EH (cell line): ENCODE measurements at places on chromosomes 12 and 14.
A peak's percentile ranks its signal among the peaks of the same experiment; 100 is the strongest.

- DNase-seq = peak; percentile 49
These were observed 20.8 kb downstream of the SNRNP35 start for GRCh38 chr12:123478762-123479161.

DNA sequence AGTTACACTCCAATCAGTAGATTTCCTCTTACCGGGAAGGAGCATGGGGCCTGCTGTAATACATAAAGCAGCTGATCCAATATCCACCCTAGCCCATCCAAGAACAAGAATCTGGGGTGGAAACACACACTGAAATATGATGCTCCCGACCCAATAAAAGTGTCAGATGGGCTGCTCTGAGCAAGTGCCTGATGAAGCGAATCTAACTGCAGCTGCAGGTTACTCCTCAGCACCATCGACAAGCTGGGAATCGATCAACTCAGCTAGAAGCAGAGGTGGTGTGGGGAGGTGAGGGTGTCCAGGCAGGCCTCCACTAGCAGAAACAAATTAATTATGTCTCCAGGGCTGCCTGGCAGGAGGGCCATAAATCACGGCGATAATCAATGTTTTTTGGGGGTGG is 64.0 kb upstream of the WSCD2 start:
- no peak for DNase-seq

DNA sequence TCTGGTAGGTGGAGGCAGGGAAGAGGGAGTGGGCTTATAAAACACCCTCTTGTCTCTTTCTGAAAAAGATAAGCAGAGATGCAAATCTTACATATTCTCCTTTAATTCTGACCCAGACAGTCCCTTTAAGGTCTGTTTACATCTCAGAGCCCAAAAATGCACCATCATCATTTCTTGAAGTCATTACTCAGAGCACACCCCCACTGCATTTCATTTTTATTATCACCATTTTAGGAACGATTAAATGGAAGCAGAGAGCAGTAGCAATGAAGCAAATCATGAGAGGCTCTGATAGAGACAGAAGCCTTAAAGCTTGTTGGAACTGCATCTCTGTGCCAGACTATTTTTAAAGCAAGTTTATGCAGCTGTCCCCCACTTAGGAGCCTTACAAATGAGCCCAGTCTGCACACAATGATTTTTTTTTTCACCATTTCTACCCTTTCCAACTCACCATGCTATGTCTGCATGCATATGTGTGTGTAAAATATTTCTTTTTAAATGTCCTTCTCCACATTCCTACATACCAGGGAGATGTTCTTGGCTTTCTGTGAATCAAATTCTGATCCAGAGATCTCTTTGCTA is 311.0 kb downstream of the GRIN2B start:
- no peak for DNase-seq

DNA sequence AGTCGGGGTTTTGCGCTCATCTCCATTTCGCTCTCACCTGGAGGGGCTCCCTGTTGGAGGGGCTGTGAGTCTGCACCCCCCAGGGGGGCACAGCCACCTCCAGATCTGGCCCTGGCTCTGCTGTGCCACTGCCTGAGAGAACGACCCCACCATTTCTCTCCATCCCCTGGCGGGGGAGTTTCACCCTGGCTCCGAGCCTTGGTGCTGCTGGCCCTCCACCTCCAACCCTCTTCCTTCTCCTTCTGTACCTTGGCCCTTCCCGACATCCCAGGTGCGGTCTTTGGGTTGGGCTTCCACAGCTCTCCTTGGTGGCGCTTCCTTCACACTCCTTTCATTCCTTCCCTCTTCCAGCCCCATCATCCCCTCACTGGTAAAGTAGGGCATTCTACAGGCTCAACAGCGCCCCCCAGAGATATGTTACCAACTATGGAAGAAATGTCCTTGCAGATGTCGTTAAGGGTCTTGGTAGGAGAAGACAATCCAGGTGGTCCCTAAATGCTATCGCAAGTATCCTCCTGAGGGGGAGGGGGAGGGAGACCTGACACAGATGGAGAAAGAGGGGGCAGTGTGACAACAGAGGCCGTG is 16.3 kb downstream of the SERPINA1 start:
- DNase-seq = no peak

DNA sequence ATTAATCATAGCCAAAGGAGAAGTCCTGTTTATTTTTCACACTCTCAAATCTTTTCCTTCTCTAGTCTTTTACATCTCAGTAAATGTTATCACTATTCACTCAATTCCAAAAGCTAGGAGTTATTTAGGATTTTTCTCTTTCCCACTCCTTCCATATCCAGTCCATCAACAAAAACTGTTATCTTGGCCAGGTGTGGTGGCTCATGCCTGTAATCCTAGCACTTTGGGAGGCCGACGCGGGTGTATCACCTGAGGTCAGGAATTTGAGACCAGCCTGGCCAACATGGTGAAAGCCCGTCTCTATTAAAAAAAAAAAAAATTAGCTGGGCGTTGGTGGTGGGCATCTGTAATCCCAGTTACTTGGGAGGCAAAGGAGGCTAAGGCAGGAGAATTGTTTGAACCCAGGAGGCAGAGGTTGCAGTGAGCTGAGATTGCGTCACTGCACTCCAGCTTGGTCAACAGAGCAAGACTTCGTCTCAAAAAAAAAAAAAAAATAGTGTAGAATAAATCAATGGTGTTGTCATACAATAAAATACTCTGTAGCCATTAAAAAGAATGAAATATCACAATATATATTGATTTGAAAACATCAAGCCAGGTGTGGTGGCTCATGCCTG is 46.6 kb upstream of the FOXJ2 start:
- DNase-seq = no peak

DNA sequence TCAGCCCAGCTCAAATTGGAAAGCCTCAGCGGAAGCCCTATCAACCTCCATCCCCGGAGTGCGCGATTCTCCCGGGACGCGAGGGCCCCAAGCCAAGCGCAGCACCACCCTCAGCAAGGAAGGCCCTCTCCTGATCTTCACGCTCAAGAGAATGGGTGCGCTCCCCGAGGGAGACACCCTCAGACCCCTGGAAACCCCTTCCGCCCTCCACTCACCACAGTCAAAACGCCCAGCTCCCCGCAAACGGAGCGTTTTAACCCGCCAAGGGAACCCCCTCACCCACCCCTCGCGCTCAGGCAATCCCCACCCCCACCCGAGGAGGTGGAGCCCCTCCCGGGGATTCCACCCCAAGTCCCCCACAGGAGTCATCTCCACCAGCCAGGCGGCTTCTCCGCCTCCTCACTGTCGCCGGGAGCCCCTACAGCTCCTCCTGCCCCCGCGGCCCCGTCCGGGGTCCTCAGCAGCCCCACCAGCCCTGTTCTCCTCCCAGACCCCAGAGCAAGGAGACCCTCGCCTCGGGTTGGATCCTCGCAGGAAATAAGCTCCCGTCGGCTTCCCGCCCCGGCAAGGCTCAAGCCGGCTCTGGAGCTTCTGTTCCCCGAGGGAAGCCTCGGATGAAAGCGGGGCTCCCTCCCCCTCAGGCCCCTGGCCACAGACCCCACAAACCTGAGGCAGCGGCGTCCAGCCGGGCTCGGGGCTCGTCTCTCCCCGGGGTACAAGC is 507 bp downstream of the BAZ2A start:
- no peak for DNase-seq

- no peak for DNase-seq
These were observed 51.7 kb downstream of the MGST1 start for GRCh38 chr12:16399101-16399500.

GRCh38 chr14:36672095-36672494 is 10.4 kb downstream of the PAX9 start:
- no peak for DNase-seq

DNA sequence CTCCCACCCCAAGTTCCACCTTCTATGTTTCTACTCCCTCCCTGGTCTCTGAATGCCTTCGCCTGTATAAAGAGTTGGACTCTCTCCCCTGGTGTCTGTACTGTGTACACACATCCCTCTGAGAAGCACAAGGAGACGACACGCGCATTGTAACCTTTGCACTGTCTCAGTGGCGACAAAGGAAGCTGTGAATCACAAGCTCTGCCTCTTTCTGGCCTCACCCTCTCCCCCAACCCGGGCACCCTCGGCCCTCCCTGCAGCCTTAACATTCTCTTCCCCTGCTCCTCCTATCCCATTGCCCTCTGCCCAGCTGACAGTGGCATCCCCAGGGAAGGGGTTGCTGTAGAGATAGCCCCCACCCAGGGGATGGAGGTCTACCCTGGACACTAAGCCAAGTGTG is 2.5 kb upstream of the SMARCD1 start:
- no peak for DNase-seq

DNA sequence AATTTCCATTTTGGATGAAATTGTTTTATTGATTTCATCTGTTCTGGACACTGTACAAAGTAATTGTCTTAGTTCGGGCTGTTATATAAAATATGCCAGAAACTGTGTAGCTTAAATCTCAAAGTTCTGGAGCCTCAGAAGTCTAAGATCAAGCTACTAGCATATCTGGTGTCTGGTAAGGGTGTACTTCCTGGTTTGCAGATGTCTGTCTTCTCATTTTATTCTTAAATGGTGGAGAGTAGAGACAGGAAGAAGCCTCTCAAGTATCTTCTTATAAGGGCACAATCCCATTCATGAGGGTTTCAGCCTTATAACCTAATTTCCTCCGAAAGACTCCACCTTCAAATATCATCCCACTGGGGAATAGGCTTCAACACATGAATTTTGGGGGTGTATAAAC is 51.3 kb downstream of the MON2 start:
- no peak for DNase-seq

- no peak for DNase-seq
These were observed 40.9 kb upstream of the ELK3 start for GRCh38 chr12:96153131-96153725.

DNA sequence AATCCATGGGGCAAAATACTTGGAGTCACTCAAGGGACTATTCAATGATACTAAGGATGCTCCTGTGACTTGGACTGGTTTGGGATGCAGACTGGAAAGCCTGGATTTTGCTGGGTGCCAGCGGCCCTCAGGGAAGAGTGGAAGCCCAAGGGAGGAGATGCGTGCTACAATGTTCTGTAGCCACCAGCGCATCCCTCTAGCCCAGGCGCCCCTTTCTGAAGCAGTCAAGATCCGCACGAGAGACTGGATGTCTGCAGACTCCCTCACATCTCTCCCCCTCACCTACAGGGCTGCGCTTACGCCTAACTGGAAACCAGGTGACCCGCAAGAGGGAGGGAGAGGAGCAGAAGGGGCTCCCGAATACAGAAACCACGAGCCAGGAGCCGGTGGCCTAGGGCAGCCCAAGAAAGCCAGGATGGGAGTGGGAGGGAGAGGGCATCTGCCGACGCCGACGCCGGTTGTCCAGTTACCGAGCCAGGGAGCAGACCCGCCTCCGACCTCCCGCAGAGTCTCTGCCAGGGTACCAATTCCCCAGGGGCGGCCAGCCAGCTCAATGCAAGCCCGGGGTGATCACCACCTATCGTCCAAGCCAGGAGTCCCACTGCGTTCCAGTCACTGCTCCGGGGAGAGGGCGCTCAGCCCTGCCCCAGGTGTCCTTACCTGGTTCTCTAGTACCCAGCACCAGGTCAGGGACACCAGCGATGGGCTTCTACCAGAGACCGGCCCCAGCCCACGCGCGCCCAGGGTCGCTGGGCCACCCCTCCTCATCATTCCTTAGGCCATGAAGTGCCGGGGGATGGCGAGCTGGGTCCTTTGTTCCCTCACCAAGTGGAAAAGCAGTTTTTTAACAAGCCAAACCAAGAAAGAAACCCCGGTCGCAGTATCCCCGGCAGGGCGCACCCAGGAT is 1.2 kb downstream of the NTN4 start:
- peak; percentile 67 for DNase-seq

DNA sequence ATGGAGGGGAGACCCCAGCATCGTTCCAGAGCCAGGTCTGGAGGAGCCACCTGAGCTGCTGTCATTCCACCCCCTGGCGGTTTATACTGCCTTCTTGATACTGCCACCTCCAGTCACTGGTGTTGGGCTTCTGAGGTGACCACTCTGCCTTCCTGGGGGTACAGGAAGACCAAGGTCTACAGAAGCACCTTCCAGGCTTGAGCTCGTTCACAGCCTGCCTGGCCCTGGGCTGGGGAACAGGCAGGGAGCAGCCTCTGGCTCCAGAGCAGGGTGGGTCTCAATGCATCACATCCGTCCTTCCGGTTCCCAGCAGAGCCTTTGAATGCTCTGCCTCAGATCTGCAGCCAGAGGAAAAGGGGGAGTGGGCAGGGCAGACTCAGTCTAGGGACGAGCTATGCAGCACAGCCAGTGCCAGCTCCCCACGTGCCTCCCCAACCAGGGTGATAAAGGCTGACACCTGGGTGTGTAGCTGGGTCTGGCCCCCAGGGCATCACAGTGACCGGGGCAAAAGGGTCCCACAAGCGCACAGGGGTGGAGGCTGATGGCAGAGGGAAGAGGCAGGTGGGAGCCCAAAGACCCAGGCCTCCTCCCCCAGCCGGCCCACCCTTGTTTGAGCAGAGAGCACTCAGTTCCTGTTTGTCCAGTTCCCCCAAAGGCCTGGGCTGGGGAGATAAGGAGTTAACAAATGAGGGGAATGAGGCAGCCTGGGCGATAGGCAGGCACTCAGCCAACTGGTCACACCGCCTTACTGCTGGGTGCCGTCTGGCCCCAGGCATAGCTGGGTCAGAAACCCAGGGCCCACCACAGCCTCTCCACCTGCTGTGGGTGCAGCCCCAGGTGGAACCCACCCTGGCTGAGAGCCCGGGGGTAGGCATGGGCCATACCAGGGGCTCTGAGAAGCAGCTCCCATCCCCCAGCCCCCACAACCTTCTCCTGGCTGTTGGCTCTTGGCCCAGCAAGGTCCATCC is 17.1 kb downstream of the DEGS2 start:
- no peak for DNase-seq
